Activated T-cell treated with anti-CD3 and anti-CD28 coated beads, Interleukin-2, amount 50 U/mL, for 1 hour (primary cell): ENCODE measurements at places on chromosomes 1 and 21.

DNA sequence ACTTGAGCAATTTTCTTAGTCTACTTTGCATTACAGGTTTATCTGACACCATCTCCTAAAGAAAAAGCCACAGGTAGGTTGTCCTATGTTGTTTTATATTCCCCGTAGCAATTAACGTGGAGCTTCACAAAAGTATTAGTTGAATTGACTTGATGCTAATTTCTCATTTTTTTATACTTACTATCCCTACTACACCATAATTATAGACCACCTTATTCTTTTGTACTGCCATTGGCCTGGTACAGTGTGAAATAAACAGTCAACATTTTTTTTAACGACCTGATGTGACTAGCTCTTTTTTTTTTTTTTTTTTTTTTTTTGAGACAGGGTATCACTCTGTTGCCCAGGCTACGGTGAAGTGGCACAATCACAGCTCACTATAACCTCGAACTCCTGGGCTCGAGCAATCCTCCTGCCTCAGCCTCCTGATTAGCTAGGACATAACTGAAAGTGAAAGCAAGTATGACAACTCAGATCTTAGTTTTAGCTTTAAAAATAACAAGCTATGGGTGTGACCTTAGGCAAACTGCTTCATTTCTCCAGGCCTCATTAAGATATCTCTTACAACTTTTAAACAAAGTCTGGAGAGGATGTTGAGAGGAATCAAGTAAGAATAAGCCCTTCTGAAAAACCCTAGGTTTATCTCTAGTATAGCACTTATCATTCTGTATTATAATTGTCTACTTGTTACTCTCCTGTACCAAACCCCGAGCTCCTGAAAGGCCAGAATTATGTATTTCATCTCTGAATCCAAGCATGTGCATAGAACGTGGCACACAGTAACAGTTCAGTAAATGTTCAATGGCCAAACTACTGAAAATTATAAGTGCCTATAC is 49.5 kb downstream of the LUZP1 start:
- DNase-seq, result peak; percentile 34

GRCh38 chr1:55338448-55338820 is 123.3 kb upstream of the USP24 start:
- no peak for DNase-seq

DNA sequence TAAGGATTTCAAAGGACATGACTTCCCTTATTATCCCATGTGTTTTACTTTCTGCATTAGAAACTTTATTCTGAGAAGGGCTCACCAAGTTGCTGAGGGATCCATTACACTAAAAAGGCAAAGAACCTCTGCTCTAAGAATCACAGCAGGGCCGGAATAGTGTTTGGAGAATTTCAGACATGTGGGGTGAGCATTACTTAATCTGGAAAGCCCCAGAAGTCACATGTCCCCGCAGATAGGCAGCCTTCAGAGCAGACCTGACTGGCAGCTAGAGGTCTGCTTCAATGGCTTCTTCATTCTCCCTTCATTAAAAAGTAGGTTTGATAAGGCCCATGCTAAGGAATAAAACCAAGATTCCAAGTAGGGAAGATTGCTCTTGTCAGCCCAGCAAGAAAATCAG is 52.6 kb upstream of the RBM15 start:
- DNase-seq, result no peak

DNA sequence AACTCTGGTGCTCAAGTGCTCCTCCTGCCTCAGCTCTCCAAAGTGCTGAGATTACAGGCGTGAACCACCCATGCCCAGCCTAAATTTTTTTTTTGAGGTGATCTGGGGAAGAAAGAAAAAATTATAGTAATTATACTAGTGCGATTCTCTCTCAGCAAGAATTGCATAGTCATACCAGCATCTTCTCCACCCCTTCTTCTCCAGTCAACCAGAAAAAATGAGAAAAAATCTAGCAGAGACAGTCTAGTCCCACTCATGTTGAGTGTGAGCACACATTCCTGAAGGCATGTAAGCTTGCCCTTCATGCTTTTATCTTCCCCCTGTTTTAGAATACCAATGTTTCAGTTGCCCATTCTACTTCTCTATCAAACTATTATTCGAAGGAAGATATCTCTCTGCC is 207.6 kb downstream of the S1PR1 start:
- DNase-seq, result no peak
